ENCODE measurements at places on chromosomes 12 and 14.

- DNase-seq = peak; percentile 59
Measured at GRCh38 chr12:26124446-26125399, at the start of gene BHLHE41. BHLHE41 (minus strand) TSS chr12:26125037; CDS start chr12:26124779, 258 bp downstream.

GRCh38 chr14:60975551-60975950 is 5.3 kb downstream of the TRMT5 start:
- no peak for DNase-seq

DNA sequence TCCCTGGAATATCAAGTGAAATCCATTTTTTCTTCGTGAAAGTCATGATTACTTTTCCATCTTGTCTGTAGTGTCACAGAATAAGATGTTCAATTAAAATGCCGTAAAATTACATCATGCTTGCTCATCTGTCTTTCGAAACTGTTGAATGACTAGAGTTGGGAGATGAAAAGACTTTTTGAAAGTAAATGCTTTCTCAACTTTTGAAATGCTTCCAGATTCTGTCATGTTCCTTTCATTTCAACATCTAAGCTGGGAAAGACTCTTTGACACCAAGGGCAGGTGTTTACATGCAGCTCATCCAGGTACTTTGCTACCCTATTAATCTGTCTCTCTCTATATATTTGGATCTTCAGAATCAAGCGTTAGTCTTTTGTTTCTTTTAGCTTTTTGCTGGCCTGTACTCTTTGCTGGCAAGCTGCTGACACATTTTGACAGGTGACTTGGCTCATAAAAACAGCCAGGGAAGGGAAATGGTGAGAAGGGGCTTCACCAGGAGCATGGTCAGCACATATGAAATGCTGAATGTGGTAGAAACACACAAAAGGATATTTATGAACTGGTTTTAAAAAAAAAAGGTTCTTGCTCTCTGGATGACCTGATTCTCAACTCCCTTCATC is 77.0 kb upstream of the METAP2 start:
- DNase-seq = peak; percentile 19

- DNase-seq = no peak
Measured at GRCh38 chr12:106747973-106748436, 26.5 kb upstream of the RIC8B start.

- no peak for DNase-seq
Measured at GRCh38 chr14:61350427-61351270, 29.3 kb downstream of the PRKCH start.

- no peak for DNase-seq
Measured at GRCh38 chr14:105267820-105268548, 19.7 kb downstream of the BTBD6 start.
